Suppressor macrophage (primary cell): ENCODE measurements at places on chromosomes 1 and 21.

DNA sequence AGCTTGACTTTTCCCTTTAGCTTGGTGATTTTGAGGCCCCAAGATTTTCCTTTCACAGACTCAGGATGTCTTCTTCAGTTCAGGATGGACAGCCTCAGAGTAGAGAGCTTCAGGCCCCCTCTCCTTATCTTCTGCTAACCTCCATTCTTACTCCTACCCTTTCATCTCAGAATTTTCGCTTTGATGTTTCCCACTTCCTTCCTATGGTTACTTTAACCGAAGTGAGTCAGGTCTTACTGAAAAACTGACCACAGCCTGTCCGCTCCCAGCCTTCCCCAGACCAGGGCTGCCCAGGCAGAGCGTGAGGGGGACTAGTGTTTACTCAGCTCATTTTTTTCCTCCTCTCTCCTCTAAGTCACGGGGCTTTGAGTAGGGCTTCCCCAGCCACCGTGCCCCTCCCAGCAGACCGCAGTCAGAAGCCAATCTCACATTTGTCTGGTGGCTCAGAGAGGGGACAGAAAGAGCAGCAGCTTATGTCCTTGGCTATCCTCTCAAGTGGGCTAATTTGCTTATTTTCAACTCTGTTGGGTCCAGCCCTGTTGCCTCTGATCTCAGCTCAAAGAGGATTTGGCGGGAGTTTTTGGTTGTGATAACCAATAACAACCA, 4.2 kb upstream of the IL19 start:
- DNase-seq = peak; percentile 92

DNA sequence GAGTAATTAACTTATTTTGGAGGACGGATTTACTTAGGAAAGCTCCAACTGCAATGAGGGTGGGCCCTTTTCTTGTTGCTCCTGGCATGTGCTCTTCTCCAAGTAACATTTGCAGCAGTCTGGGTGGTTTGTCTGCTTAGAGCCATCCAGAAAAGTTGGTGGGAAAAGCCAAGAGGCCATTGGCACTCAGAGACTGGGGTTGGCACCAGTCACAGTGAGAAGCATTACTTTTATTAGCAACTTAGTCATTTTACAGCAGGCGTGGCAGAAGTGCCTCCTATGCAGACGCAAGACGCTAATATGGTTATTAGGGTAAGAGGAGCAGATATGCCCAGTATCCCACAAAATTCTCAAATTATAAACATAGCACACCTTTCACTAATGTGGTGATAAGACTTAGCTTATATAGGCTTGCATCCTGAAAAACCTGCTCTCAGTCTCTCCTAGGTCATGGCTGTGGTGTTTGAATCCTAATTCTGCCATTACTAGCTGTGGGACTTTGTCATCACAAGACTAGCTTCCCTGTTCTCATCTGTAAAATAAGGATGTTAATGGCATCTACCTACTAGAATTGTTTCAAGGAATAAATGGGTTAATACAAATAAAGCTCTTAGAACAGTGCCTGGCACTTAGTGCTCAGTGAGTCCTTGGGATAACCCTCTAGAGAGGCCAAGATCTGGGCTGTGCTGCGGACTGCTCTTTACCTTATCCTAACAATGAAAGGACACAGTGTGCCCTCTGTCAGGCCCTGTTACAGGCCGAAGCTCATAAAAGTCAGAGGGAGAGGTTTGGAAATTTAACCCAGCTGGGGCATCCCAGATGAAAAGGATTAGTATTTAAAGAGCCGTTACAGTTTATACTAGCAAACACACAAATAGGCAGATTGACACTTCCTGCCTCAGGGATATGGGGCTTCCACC, 154.6 kb downstream of the ROR1 start:
- no peak for DNase-seq

GRCh38 chr1:54833121-54833520, 32.0 kb upstream of the TTC22 start:
- no peak for DNase-seq

DNA sequence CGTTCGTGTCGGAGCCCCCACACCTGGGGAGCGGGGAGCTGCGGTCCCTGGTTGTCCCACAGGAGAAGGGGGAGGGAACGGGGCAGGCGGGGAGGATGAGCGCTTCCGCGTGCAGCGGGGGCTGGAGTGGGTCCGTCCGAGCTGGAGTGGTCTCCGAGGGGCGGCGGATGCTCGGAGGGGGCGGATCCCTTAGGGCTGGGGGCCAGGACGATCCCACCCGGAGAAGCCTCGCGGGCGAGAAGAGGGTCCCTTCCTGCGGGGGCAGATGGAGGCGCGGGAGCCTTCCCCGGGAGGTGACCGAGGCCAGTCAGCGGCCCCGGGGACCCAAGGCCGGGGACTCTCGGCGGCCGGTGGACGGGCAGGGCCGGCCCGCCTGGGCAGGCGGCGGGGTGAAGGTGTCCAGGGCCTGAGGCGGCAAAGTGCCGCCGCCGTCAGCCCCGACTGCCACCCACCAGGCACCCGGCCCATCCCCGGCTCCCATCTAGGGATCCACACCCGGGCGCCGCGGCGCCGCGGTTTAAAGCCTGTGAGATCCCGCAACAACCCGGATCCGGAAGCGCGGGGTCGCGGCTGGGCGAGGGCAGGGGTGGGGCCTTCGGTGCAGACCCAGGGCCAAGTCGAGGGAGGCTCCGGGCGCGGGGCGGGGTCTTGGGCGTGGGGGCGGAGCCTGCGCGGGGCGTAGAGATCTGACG, 5.3 kb upstream of the CCDC27 start:
- peak; percentile 74 for DNase-seq

- DNase-seq = no peak
Measured at GRCh38 chr21:34761758-34762330, 93.0 kb downstream of the CLIC6 start.

GRCh38 chr1:27542463-27543273, 52.7 kb upstream of the WASF2 start:
- peak; percentile 81 for DNase-seq

- peak; percentile 64 for DNase-seq
Measured at GRCh38 chr1:162310337-162310736, 66.3 kb downstream of the SPATA46 start.

DNA sequence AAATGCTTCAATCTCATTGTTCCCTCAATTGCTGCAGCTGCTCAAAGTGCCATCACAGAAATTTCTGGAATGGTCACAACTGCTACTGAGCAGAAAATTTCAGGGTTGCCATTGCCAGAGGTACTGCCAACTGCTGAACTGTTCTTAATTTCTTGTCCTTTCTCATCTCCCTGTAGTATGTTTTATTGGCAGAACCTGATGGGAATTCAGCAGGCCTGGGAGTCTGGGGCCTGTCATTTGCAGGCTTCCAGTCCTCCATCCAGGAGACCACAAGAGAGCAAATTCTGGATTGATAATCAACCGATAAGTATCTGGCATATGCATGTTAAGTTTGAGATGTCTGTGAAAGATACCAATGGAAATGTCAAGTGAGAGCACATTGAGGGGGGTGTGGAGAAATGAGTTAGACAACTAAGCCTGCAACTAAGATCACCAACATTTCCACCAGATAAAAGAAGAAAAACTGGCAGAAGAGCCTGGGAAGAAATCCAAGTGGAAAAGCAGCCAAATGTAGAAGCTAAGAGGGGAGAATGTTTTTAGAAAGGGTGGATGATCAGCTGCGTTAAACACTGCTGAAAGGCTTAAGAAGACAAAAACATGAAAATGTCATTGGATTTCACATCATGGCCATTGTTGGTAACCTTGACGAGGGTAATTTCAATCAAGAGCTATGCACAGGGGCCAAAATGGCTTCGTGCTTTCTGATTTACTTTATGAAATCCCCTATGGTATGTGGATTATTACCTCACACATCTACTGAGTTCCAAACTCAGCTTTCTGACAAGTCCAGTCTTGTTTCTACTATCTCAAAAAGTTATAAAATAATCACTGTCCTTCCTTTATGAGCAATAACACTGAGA, 648.1 kb downstream of the PLPP3 start:
- DNase-seq = no peak

- no peak for DNase-seq
Measured at GRCh38 chr21:39184050-39184980, 1.1 kb upstream of the PSMG1 start.

DNA sequence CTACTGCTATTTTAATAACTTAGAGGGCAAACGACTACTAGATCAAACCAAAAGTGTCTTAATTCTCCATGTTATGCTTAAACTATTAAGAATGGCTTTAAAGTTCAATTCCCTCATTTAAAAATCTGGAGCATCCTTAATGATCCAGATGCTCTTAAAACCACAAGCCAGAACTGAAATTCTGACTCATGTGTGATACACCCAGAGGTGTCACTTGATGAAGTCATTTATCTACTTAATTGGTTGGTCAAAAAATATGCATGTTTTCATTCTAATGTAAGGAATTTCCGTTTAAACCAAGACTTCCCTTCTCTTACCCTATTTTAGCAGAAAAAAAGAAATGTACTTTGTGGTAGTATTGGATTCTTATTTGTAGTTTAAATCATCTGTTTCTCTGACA, 1261.2 kb upstream of the B3GALT2 start:
- no peak for DNase-seq

DNA sequence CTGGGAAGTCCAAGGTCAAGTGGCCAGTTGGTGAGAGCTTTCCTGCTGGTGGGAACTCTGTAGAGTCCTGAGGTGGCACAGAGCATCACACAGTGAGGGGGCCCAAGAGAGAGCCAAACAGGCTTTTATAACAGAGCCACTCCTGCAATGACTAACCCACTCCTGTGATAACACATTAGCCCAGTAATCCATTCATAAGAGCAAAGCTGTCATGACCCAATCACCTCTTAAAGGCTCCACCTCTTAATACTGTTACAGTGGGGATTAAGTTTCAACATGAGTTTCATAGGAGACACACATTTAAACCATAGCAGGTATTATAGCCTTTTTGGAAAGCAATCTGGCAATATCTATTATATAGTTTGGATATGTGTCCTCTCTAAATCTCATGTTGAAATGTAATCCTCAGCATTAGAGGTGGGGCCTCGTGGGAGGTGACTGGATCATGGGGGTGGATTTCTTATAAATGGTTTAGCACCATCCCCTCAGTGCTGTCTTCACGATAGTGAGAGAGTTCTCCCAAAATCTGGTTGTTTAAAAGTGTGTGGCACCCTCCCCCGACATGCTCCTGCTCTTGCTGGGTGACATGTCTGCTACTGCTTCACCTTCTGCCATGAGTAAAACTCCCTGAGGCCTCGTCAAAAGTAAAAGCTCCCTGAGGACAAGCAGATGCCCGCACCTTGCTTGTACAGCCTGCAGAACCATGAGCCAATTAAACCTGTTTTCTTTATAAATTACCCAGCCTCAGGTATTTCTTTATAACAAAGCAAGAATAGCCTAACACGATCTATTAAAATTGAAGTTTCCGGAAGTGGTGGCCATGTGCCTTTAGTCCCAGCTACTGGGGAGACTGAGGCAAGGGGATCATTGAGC, 64.5 kb downstream of the CD58 start:
- no peak for DNase-seq

DNA sequence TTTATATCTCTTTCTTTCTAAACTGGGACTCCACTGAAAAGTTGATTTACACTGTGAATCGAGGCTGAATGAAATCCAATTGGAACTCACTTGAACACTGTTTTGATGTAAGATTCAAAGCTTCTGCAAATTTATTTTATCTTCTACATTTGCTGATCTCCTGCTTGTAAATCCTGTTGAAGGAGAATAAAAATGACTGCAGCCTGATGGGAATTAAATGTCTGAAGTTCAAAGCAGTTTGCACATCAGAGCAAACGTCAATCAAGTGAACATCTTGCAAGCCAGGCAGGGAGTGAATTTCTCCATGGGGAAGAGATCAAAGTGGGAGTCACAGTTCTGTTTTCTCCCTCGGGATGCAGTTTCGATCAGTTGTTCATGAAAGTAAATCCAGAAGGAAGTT, 127.2 kb downstream of the CACHD1 start:
- DNase-seq = no peak

GRCh38 chr1:97074771-97075170, 353.2 kb downstream of the PTBP2 start:
- DNase-seq = no peak

- no peak for DNase-seq
Measured at GRCh38 chr21:44815852-44816628, 1.8 kb downstream of the SUMO3 start.

DNA sequence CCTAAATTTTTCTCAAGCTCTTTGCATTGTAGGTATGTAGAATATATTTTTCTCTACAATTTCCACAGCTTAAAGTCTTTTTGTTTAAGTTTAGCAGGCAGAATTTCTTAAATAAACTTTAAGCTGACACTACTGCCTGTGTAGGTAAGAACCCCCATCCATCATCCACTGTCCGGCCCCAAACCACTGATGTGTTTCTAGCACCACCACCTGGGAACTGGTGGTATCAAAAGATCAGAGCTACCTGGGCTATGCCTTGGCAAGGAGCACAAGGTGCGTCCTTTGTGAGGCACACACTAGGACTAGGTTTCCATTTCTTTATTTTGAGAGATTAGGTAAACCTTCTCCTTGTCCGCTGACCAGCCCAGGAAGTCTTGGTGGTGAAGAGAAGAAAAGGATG, 10.5 kb upstream of the LELP1 start:
- DNase-seq = no peak

DNA sequence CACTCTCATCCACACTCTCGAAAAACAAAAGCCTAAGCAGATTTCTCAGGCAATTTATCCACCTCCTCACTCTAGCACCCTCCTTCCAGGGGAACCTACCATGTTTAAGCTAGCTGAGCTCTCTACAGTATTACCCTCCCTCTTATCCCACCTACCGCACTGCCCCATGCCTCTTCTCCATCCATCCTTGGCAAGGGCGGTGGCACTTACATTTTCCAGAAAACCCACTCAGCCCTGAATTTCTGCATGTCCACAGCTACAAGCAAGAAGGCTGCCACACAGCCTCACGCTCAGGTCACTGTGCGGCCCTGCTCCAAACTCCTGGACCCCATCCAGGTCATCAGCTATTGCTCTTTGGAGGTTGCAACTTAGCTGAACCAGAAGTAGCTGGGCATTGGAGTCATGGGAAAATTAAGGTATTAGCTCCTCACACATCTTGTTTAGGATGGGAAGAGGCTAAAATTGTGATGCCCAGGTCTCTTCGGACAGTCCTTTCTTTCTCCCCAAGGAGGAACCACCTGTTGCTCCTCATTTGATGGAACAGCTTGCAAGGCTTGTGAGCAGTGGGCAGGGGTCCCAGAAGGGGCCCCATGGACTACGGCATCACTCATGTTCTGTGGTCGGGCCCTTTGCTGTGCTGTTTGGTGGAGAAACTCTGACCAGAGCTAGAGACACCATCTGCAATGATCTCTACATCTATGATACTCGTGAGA, 1.1 kb downstream of the KLHDC9 start:
- no peak for DNase-seq

DNA sequence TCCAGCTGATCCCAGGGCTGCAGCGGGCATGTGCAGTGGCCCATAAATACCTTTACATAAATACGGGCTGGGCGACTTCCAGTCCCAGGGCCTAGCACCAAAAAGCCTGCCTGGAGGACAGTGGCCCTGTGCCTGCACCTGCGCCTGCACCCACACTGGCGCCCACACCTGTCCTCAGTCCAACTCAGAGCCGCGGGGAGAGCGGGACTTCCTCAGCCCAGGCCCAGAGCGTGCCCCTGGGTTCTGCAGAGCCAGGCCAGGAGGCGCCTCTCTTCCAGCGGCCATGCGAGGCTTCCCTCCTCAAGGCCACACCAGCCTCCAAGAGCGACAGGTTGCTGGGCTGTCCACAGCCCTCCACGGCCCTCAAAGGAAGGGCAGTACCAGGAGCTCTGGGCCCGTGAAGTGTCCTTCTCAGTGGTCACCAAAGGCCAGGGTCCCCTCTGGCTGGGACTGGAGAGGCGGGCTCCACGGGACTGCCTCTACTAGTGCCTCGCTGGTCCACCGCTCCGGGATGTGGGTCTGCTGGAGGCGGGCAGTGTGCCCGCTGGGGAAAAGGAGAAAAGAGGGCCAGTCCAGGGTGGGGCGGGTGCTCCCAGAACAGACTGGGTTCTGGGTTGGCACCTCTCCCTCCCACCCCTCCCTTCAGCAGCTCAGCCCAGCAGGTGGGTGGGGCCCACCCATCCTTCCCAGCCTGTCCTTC, 35.7 kb downstream of the ARHGEF16 start:
- DNase-seq = no peak
